ENCODE measurements at places on chromosomes 7 and 10.

DNA sequence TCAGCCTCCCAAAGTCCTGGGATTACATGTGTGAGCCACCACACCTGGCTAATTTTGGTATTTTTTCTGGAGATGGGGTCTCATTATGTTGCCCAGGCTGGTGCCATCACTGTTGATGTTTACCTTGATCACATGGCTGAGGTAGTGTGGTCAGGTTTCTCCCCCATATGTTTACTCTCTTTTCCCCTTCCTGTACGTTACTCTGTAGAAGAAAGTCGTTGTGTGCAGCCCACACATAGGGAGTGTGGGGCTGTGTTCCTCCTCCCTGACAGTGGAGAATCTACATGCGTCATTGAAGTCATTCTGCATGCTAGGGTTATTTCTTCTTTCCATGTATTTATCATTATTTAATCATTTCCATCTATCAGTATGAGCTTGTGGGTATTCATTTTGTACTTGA is 16.3 kb upstream of the ORAI2 start:
- DNase-seq, result no peak

GRCh38 chr7:41162612-41163011 is 540.3 kb downstream of the INHBA start:
- no peak for DNase-seq

- DNase-seq, result no peak
These were observed 127.8 kb downstream of the RNF216 start for GRCh38 chr7:5653661-5654060.

DNA sequence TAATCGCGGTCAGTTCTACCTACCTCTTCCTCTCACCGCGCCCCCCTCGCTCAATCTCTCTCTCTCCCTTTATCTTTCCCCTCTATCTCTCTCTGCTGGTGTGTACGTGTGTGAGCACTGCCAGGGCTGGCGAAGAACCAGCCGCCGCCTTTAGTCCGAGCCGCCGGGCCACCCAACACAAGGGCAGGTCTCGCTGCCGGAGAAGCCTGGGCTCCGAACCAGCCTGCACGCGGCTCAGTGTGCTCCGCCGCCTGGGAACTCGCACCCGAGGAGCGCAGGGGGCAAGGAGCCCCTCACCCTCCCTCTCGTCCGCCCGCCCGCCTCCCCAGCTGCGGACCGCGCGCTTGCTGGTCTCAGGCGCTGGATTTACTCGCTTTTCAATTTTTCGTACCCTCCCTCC is 1.7 kb downstream of the NXPH1 start:
- no peak for DNase-seq

DNA sequence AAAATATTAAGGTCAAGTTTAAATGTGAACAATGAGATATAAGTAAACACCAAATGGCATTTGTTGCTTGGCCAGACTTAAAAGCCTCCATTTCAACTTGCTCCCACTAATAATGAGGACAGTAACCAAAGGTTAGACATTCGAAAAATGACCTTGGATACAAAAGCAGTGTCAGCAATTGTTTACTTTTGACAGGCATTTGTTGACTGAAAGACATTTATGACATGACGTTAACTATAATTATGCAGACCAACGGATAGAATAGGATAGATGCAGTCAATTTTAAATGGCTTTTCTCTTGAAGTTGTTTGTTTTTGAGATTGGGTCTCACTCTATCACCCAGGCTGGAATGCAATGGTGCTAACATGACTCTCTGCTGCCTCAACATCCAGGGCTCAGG is 6.3 kb upstream of the WNT16 start:
- DNase-seq, result no peak

DNA sequence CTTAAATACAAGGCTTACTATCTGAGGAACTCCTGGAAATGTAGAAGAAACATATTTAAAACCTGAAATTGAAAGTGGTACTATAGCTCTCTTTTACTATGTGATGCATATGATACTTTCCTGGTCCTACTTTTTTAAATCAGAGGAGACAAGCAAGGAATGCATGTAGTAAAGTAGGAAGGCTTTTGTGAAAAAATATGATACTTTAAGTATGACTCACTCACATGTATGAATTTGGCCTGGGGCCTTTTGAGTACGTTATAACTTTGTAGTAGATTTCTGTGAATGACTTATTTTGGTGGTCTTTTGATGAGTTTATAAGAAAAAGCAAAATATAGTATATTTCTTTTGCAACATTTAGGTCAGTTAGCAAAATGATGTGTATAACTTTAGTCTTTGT is 53.8 kb downstream of the TAX1BP1 start:
- DNase-seq, result no peak

DNA sequence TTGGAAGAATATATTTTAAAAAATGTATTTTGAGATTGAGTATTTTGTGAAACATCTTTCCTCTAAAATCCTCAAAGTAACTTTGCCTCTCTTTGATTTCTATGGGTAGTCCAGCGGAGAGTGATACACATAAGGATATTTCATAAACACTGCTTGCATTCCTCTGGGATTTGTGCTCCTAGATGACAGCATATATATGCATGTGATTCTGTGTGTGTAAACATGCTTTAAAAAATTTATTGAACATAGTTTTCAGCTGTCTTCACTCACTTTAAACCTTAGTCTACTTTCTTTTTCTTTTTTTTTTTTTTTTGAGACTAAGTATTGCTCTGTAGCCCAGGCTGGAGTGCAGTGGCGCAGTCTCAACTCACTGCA is 84.6 kb downstream of the KAT6B start:
- no peak for DNase-seq

DNA sequence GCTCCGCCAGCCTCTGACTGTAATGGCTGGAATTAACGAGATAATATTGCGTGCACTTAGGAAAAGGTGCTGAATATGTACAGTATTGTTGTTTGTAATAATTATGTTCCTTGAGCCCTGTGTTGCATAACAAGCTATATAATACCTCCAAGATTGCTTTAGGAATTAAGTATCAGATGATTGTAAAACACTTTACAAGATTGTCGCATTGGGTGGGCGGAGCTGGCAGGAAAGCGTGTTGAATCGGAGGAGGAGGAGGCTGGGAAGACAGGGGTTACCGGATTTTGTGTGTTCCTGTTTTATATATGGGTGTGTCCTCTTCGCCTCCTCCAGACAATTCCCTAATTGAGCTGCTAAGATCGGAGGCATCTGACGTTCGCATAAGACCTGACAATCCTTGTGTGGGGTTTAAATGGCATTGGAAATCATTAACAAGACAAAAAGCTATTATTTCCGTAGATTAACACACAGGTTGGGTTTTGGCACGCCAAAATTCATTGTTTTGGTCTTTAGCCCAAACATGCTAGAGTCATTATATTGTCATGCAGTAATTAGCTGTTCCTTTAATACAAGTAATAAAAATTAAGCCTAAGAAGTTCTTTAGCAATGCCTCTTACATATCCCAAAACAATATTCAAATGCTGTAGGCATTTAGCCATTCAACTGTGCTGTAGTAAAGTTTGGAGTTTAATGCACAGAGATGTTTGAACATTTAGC is 192.9 kb upstream of the SH2B2 start:
- no peak for DNase-seq

GRCh38 chr7:50625360-50625759 is 60.2 kb upstream of the DDC start:
- no peak for DNase-seq

- DNase-seq, result no peak
These were observed 173.1 kb upstream of the MALRD1 start for GRCh38 chr10:18875477-18875876.

- DNase-seq, result no peak
These were observed 205.9 kb upstream of the PHF14 start for GRCh38 chr7:10767771-10768170.

- no peak for DNase-seq
These were observed 593 bp upstream of the PILRA start for GRCh38 chr7:100372694-100373093.

DNA sequence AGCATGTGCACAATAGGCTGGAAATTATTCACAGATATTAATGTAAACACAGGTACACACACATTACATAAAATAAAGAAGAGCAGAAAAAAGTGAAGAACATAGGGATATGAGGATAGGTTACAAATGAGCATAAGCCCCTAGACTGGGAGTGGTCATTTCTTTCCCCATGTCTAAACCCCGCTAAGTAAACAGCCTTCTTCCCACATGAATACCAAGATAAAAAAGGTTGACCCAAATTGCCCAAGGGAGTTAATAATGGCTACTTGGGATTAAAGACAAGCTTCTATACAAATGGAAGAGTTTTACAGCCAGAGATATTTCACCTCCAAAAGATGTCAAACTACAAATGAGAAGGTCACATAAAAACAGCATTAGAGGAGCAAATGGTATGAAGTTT is 527.1 kb upstream of the CELF2 start:
- no peak for DNase-seq

DNA sequence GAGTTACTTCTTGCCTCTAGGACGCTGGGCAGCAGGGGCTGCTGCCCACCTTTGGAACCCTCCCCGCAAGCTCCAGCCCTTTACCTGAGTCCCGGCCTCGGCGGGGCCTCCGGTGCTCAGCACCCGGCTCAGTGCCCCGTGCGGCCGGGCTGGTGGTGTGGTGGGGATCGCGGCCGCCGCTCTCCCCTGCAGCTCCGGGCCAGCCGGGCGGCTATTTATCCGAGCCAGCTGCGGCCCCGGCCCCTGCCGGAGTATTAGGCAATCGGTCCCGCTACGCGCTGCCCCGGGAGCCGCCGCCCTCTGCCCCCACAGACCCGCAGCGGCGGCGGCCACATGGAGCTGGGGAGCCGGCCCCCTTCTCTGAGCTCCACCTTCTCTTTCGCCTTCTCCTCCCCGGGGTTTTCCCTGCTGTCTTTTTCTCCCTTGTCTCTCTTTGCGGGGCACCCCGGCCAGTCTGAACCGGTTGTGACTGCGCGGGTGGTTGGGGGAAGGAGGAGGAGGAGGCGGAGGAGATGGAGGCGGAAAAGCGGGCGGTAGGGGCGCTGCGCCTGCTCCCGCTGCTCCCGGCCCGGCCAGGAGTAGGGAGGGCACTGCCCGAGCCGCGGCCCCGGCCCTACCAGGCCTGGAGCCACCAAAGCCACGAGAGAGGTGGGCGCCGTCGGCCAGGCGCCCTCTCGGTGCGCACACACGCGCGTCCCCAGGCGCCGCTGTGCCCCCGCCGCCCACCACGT is at the start of gene SLC16A9:
SLC16A9 (minus strand) TSS at position 456 of the 731 bp plus-strand sequence. CDS start 25,559 bp downstream, outside the sequence.
- DNase-seq, result peak; percentile 37

DNA sequence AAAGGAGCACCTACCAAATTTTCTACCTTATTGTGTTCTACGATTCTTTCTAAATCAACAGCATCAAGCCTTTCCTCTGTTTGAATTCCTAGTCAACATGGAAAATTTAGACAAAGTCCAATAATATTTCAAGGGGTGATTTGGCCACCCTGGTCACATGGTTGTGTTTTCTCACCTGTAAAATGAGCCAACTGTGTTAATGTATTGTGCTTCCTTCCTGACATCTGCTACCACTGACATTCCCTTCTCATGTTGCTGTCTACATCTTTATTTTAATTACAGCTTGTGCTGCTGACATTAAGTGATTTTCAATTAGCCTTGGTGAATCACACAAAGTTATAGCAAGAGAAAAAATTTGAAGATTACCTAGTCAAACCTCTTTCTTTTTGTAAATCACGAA is 83.0 kb upstream of the NPSR1 start:
- DNase-seq, result no peak

- no peak for DNase-seq
These were observed 450.7 kb downstream of the PARD3 start for GRCh38 chr10:34364253-34365037.

GRCh38 chr10:49612513-49613164 is 1.2 kb upstream of the CHAT start:
- DNase-seq, result no peak

GRCh38 chr7:67692425-67692824 is 695.8 kb downstream of the TYW1 start:
- DNase-seq, result no peak

DNA sequence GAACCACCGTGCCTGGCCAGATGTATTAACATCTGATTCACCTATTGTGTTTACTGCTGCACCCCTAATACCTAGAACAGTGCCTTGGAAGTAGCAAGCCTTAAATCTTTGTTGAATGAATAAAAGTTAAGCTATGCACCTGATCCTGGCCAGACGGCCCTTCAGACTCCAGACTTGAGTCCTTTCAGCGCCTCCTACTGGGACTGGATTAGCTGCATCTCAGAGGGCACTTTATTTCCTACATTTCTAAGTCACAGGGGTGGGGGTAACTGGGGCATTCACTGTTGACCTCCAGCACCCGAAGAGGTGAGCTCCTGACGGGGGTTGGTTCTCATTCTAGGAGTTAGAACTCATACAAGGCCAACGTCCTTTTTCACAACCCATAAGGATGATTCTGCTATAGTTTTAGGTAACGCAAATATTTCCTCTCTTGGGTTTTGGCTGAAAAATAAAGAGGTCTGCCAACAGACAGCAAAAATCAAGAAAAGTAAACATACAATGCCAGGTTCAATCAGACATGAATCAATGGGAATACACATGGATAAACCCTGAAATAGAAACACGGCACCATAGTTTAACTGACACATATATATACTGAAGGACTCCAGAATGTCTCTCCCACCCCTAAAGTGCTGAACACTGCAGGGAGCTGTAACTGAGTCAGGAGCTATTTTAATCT is 48.0 kb upstream of the DLG5 start:
- DNase-seq, result no peak

GRCh38 chr10:104325436-104326435 is 12.5 kb downstream of the ITPRIP start:
- no peak for DNase-seq

GRCh38 chr10:129725011-129725410 is 239.1 kb downstream of the EBF3 start:
- no peak for DNase-seq

DNA sequence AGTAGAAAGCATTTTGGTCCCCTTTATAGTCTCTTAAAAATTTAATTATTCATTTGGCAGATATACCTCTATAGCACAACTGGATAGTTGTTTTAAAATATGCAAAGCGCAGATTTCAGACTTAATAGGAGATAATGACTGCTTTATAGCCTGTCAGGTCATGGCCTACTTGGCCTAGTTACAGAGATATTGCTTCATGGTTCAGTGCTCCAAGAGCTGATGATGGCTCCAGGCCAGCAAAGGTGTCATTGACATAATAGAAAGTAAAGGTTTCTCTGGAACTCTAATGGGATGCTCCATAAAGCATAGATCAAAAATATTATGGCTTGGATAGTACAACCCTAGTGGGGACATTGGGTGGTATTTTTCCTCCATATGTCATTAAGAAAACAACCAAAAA is 285.7 kb downstream of the NXPH1 start:
- DNase-seq, result no peak

- DNase-seq, result no peak
These were observed 123.3 kb upstream of the GHITM start for GRCh38 chr10:84015877-84016595.

DNA sequence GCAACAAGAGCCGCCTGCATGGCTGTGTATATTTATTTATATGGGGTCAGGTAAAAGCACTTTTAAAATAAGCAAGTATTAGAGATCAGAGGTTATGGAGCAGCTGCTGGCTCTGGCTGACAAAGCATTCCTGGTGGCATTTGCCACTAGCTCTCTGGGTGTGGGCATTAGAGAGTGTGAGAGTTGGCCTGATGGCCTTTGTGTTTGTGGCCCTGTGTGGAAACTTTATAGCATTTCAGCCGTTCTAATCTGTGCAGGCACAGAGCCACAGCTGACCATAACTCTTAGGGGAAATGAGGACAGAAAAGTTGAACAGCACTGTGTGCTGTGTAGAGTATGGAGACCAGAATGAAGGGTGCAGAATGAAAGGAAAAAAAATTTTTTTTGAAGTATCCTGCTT is 118.9 kb downstream of the AUTS2 start:
- DNase-seq, result no peak
